ENCODE measurements at places on chromosomes 13 and 19. TPM values are rescaled to one million over a fixed set of nuclear protein-coding genes. Genes with fewer than 3 reads are reported as not detected.

DNA sequence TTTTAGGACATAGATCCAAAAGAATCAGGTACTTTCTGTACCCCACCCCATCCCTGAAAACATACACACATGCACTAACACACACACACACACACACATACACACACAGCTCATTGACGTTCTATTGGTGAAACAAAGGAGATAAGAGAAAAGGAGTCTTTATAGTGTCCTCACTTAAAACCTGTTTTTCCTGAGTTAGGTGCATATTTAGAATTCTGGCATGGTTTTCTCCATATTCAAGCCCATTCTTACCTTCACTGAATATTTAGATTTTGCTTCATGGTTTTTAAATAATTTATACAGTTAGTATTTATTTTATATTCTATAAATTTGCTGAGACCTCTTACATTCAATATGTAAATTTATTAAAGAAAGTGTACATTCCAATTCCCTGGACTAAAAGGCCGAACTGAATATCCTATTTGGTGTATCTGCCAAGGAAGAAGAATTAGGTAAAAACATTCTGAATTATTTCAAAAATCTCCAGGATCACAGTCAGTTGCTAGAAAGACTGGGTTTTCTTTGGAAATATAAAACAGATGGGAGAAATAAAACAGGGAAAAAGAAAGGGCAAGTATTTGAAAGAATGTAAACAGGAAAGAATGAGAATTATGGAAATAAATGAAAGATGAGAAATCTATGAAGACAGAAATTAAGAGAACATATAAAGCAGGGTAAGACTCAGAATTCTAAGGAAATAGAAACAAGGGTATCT, 556.2 kb downstream of the KCTD12 start:
- H3K27me3 ChIP-seq = no peaks in the 10 kb centered on the region
- H3K4me3 ChIP-seq = no peak overlapping the region
- no peak for DNase-seq
- H3K36me3 ChIP-seq = no peaks in the 10 kb centered on the region
- H3K27ac ChIP-seq = no peak overlapping the region

GRCh38 chr13:76667551-76667950, 218.7 kb downstream of the KCTD12 start:
- no peaks in the 10 kb centered on the region for H3K27me3 ChIP-seq
- peak; percentile 59 for DNase-seq
- peaks cover 20% of the 10 kb centered on the region for H3K4me1 ChIP-seq
- no peak overlapping the region for H3K4me3 ChIP-seq
- no peaks in the 10 kb centered on the region for H3K36me3 ChIP-seq

The TNFRSF19 gene
- total RNA-seq = not detected

The URAD gene
- total RNA-seq = not detected

- no peak overlapping the region for H3K4me3 ChIP-seq
- H3K4me1 ChIP-seq = no peaks in the 10 kb centered on the region
- DNase-seq = no peak
- H3K27ac ChIP-seq = no peak overlapping the region
- no peaks in the 10 kb centered on the region for H3K27me3 ChIP-seq
- H3K36me3 ChIP-seq = no peaks in the 10 kb centered on the region
These were observed 31.6 kb upstream of the USP12 start for GRCh38 chr13:27203186-27203585.

DNA sequence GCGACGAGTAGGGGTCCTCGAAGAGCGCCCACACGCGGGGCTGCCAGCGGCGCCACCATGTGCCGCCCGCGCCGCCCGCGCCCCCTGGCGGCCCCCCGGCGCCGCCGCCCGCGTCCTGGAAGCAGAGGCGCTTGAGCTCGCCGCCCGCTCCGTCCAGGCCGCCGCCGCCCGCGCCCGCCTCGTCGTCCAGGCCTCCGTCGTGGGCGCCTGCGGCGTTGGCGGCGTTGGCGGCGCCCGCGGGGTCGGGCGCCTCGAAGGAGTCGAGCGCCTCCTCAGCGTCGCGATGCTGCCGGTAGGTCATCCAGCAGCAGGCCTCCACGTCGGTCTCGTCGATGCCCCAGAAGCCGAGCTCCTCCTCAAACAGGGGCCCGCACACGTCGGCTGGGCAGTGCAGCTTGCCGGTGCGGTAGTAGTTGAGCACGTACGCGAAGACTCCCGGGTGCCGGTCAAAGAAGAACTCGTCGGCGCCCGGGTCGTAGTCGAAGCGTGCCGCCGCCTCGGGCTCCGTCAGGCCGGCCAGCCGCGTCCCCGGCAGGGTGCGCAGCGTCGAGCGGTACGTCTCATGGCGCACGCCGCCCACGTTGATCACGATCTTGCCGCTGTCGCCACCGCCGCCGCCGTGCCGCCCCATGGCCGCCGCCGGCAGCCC, 829 bp downstream of the KCNC3 start:
- no peaks in the 10 kb centered on the region for H3K4me1 ChIP-seq
- H3K27ac ChIP-seq = no peak overlapping the region
- no peak overlapping the region for H3K4me3 ChIP-seq
- H3K36me3 ChIP-seq = no peaks in the 10 kb centered on the region
- H3K27me3 ChIP-seq = peaks cover 54% of the 10 kb centered on the region

DNA sequence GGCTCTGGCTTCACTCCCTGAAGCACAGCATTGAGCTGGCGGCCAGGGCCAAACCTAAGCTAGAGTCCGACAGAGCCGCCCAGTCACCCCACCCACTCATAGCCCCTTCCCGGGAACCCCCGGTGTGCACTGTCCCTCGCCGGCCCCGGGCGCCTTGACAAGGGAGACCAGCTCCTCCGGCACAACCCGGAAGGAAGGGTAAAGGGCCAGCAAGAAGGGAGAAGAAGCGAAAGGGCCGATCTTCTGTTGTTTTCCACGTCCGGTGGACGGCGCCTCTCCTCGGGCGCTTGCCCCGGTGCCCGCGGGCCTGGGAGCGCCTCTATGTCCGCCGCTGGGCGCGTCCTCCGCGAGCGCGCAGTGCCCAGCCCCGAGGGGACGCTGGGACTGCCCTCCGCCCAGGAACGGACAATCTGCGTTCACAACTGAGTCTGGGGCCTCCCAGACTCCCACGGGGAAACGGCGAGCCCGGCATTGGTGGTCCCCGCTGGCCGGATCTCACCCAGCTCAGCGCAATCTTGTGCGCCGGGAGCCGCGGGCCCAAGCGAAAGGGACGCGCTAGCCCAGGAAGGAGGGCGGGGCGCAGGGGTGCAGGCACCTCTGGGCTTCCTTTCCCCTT, 172.5 kb upstream of the MIR17HG start:
- H3K4me3 ChIP-seq = no peak overlapping the region
- H3K4me1 ChIP-seq = no peaks in the 10 kb centered on the region
- peaks cover 51% of the 10 kb centered on the region for H3K27me3 ChIP-seq

The HIF3A gene
- total RNA-seq = not detected

The SOX21 gene
- not detected for total RNA-seq

DNA sequence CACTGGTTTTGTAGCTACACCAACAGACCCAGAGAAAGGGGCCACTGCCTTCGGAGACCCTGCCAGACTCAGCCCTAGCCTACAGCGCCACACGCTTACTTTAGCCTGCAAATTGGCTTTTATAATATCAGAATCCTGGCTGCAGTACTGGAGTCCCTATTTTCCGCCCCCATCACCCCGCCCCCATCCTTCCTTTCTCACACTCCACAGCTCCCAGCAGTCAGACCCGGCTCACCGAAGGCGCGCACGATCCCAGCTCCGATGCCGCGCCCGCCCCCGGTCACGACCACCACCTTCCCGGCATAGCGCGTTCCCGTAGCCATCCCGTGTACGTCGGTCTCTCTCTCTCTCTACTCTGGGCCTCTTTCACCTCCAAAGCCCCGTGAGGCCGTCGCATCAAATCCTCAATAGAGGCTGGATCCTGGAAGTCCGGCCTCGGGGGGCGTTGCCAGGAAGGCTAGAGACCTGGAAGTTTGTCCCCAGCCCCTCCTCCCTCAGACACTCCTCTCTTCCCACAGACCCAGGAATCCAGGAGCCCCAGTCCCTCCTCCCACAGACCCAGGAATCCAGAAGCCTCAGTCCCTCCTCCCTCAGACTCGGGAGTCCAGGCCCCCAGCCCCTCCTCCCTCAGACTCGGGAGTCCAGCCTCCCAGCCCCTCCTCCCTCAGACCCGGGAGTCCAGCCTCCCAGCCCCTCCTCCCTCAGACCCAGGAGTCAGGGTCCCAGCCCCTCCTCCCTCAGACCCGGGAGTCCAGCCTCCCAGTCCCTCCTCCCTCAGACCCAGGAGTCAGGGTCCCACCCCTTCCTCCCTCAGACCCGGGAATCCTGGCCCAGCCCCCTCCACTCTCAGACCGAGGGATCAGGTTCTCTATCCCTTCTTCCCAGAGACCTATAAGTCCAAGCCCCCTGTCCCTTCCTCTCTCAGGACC, at the start of gene HSD17B14:
HSD17B14 (minus strand) TSS at position 403 of the 929 bp plus-strand sequence; CDS start at position 323, 80 bp downstream.
- H3K27me3 ChIP-seq = no peaks in the 10 kb centered on the region
- H3K4me3 ChIP-seq = no peak within 1 kb of the TSS
- H3K36me3 ChIP-seq = no peaks in the 10 kb centered on the region
- H3K27ac ChIP-seq = no peak within 1 kb of the TSS
- H3K4me1 ChIP-seq = peaks cover 5% of the 10 kb centered on the region

DNA sequence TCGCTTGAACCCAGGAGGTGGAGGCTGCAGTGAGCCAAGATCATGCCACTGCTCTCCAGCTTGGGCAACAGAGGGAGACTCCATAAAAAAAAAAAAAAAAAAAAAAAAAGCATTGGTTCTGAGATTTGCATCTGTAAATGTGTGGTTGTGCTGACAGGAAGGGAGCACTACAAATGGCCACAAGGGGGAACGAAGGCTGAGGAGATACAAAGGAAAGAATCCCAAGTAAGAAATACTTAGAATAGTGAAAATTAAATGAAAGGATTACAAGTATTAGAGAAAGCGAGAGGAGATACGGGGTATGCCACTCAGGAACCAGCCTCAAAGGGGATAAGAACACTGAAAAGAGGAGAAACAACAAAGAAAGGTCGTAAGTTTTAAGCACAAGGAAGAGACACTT, 284.9 kb downstream of the KLF12 start:
- no peaks in the 10 kb centered on the region for H3K27me3 ChIP-seq
- no peak overlapping the region for H3K4me3 ChIP-seq
- H3K36me3 ChIP-seq = peaks cover 6% of the 10 kb centered on the region
- no peaks in the 10 kb centered on the region for H3K4me1 ChIP-seq
- peak overlapping the region; percentile 16 for H3K27ac ChIP-seq

DNA sequence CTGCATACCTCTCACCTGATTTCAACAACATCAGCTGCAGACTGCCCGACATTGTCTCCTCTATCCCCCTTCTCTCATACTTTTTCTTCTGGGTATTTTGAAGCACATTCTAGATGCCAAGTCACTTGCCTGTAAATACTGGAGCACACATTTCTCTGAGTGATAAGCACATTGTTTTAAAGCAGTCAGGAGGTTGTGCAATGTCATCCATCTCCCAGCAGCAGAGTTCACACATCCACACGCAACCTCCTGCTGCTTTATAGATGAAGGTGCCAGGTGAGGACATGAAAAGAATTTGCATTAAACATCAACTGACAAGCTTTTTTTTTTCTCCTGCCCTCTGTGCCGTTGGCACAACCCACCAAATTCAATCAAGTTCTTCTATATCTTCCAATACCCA, 5.5 kb downstream of the UPK1A start:
- peaks cover 47% of the 10 kb centered on the region for H3K27me3 ChIP-seq
- no peak overlapping the region for H3K27ac ChIP-seq
- no peak overlapping the region for H3K4me3 ChIP-seq
- peaks cover 6% of the 10 kb centered on the region for H3K4me1 ChIP-seq

The ZNF304 gene
- 9.9 TPM for total RNA-seq

DNA sequence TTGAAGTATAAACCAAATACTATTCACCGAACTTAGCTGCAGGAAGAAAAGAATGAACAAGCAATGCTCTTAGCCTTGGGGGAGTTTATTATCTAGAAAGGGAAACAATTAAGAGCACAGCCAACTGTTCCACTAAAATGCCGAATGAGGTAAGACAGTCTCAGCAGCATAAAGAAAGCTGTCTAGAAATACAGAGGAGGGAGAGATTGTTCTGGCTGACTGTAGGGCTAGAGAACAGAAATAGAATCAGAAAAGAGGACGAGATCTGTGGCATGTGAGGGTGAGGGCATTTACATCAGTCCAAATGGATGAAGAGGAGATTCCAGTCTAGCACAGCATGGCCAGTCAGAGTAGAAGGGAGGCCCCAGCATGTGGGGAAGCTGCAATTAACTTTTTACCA, 56.8 kb upstream of the TNFRSF19 start:
- no peak overlapping the region for H3K4me3 ChIP-seq
- peaks cover 25% of the 10 kb centered on the region for H3K27me3 ChIP-seq
- H3K4me1 ChIP-seq = peaks cover 6% of the 10 kb centered on the region
- no peaks in the 10 kb centered on the region for H3K36me3 ChIP-seq

GRCh38 chr13:101401196-101401595, 15.1 kb downstream of the NALCN start:
- DNase-seq = no peak
- no peak overlapping the region for H3K27ac ChIP-seq
- no peaks in the 10 kb centered on the region for H3K27me3 ChIP-seq
- peaks cover 10% of the 10 kb centered on the region for H3K4me1 ChIP-seq

DNA sequence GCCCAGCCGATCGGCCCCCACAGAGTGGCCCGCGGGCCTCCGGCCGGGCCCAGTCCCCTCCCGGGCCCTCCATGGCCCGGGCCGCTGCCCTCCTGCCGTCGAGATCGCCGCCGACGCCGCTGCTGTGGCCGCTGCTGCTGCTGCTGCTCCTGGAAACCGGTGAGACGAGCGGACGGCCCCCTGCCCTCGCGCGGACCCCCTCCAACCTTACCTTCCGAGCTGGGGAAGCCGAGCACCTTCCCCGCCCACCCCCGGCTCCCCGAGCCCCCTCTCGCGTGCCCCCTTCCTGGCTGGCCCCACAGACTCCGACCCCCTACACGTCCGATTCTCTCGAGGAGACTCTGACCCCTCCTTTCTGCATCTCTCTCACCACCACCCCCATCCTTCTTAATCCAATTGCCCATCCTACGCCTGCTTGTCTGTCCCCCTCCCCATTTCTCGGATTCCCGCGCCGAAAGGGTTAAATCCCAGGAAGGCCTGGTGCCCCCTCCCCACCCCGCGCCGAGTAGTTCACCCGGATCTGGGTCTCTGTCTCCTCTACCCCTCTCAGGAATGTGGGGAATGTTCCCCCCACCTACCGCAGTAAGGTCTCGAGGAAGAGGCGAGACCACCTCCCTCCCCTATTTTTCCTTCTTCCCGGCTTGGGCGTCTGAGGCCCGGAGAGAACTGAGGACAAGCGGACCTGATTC, 502 bp downstream of the NECTIN2 start:
- H3K36me3 ChIP-seq = no peaks in the 10 kb centered on the region
- peaks cover 27% of the 10 kb centered on the region for H3K4me1 ChIP-seq
- H3K4me3 ChIP-seq = peak overlapping the region; percentile 84
- no peaks in the 10 kb centered on the region for H3K27me3 ChIP-seq
- DNase-seq = peak; percentile 14

- H3K4me3 ChIP-seq = no peak overlapping the region
- no peak for DNase-seq
- no peaks in the 10 kb centered on the region for H3K4me1 ChIP-seq
- no peaks in the 10 kb centered on the region for H3K27me3 ChIP-seq
- no peaks in the 10 kb centered on the region for H3K36me3 ChIP-seq
- H3K27ac ChIP-seq = no peak overlapping the region
These were observed 13.3 kb upstream of the ZNF681 start for GRCh38 chr19:23771761-23772674.

The SLC25A41 gene
- total RNA-seq = not detected

GRCh38 chr19:34482380-34483250, 1.1 kb downstream of the WTIP start:
- peak overlapping the region; percentile 31 for H3K27ac ChIP-seq
- DNase-seq = peak; percentile 27
- peaks cover 27% of the 10 kb centered on the region for H3K4me1 ChIP-seq
- peak overlapping the region; percentile 76 for H3K4me3 ChIP-seq
- H3K27me3 ChIP-seq = no peaks in the 10 kb centered on the region
- H3K36me3 ChIP-seq = peaks cover 14% of the 10 kb centered on the region

GRCh38 chr19:6023085-6023682, 45.2 kb upstream of the RANBP3 start:
- DNase-seq = peak; percentile 10
- peaks cover 13% of the 10 kb centered on the region for H3K36me3 ChIP-seq
- no peak overlapping the region for H3K27ac ChIP-seq
